Uterus (tissue), 4 donors: ENCODE measurements at places on chromosomes 2 and 18. TPM values are rescaled to one million over a fixed set of nuclear protein-coding genes. Genes with fewer than 3 reads are reported as not detected.

DNA sequence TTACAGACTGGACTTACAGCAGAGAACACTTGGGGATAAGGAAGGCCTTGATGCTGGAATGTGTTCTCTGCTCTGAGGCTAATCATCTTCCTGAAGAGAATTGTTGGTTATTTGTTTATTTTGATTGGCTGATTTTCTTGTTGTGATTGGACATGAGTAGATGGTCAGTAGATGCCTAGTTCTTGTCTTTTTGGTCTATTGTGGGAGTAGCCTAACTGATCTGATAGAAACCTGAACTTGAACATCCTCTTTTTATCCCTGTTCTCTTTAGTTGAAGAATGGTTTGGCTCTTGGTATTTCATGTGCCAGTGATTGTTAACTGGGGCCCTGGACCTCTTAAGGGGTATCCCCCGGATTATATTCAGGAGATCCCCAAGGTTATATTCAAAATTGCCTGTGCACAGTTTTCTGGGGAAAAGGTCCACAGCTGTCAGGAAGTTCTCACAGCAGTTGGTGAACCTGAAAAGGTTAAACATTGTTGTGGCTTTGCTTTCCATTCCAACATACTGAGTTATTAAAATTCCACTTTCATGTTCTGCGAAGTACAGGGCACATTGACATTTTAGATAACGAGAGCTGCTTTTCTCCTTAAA is 13.6 kb downstream of the TWSG1 start:
- H3K27me3 ChIP-seq = no peaks in the 10 kb centered on the region
- no peaks in the 10 kb centered on the region for H3K36me3 ChIP-seq
- no peak overlapping the region for H3K27ac ChIP-seq
- no peaks in the 10 kb centered on the region for H3K4me1 ChIP-seq
- no peak for DNase-seq

- H3K4me1 ChIP-seq = no peaks in the 10 kb centered on the region
- DNase-seq = no peak
- H3K27ac ChIP-seq = no peak overlapping the region
- H3K36me3 ChIP-seq = no peaks in the 10 kb centered on the region
- peaks cover 9% of the 10 kb centered on the region for H3K27me3 ChIP-seq
- no peak overlapping the region for H3K4me3 ChIP-seq
Observed at GRCh38 chr2:45172142-45172541, 162.9 kb upstream of the SIX2 start.

DNA sequence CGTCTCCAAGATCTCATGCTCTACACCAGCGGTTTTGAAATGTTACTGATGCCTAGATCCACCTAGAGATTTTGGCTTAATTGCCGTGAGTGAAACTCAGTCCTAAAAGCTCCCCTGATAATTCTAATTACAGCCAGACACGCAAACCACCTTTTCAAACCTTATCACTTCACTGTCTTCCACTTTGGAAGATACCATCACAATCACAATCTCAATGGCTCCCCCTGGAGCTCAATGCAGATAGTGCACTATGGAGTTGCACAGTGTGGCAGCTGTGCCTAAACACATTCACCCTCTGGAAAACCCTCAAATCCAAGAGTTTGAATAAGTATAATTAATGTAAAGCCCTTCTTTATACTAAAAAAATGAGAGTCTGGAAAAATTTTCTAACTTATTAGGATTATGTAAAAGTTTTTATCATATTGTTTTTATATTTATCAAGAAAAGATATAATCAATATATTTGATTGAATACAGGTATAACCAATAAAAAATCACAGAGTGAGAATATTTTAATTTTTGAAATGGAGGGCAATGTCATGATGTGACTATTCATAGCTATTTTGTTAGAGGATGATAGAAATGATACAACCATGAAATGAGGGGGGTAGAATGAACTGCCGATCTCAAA is 102.9 kb upstream of the SLC8A1 start:
- peak; percentile 65 for DNase-seq
- no peaks in the 10 kb centered on the region for H3K4me1 ChIP-seq
- H3K27ac ChIP-seq = no peak overlapping the region
- H3K36me3 ChIP-seq = no peaks in the 10 kb centered on the region
- no peak overlapping the region for H3K4me3 ChIP-seq

- no peaks in the 10 kb centered on the region for H3K4me1 ChIP-seq
- no peak overlapping the region for H3K4me3 ChIP-seq
- DNase-seq = no peak
- no peak overlapping the region for H3K27ac ChIP-seq
- H3K27me3 ChIP-seq = no peaks in the 10 kb centered on the region
Observed at GRCh38 chr2:18346874-18347273, 213.6 kb downstream of the RDH14 start.

- no peaks in the 10 kb centered on the region for H3K4me1 ChIP-seq
- no peaks in the 10 kb centered on the region for H3K36me3 ChIP-seq
- H3K27ac ChIP-seq = no peak overlapping the region
- H3K4me3 ChIP-seq = no peak overlapping the region
Observed at GRCh38 chr2:230984393-230985220, 11.3 kb upstream of the SPATA3 start.

DNA sequence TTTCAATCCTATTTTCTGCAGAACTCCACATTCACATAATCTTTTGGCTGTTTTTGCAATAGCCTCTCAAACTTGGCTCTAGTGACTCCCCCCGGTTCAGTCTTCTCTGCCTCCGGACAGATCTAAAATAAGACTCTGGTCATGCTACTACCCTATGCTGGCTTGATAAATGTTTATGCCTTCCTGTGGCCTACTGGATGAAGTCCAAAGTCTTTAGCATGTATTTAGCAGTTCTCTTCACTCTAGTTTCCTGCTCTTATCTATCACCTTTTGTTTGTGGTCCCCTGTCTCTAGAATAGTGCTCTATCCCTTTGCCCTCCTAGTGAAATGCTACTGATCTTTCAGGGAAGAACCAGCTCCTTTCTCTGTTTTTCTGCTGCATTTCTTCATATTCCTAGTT is 14.4 kb downstream of the ADCYAP1 start:
- H3K4me3 ChIP-seq = no peak overlapping the region
- H3K27me3 ChIP-seq = no peaks in the 10 kb centered on the region
- no peak for DNase-seq

- no peaks in the 10 kb centered on the region for H3K27me3 ChIP-seq
- no peak for DNase-seq
- H3K4me1 ChIP-seq = no peaks in the 10 kb centered on the region
- no peak overlapping the region for H3K27ac ChIP-seq
- H3K4me3 ChIP-seq = no peak overlapping the region
Observed at GRCh38 chr2:31277621-31278020, 43.7 kb downstream of the EHD3 start.

- no peaks in the 10 kb centered on the region for H3K4me1 ChIP-seq
- H3K36me3 ChIP-seq = no peaks in the 10 kb centered on the region
Observed at GRCh38 chr2:157469726-157470125, 25.8 kb upstream of the CYTIP start.

- DNase-seq = no peak
- no peak overlapping the region for H3K4me3 ChIP-seq
- H3K36me3 ChIP-seq = no peaks in the 10 kb centered on the region
- H3K4me1 ChIP-seq = no peaks in the 10 kb centered on the region
Observed at GRCh38 chr2:10897956-10898355, 13.8 kb upstream of the KCNF1 start.

DNA sequence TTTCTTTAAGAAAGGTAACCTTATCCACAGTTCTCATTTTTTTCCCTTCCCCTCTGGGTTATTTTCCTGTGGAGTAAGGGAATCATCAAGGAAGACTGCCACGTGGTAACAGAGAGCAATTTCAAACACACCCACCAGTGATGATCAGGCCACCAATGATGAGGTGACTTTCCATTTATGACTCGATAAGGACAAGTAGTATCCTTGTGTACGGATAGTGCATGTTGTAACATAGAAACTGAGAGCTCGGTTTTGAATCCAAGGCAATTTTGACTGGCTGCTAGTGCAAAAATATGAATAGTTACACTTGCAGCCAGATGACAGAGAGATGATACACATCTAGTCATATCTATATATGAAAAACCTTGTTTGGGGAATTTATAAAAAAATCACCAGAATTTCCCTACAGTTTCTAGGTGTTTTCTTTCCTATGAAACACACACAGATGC is 143.6 kb upstream of the TCF4 start:
- no peaks in the 10 kb centered on the region for H3K36me3 ChIP-seq
- no peak for DNase-seq
- no peaks in the 10 kb centered on the region for H3K4me1 ChIP-seq
- H3K27me3 ChIP-seq = no peaks in the 10 kb centered on the region
- no peak overlapping the region for H3K27ac ChIP-seq
- no peak overlapping the region for H3K4me3 ChIP-seq

GRCh38 chr2:36544638-36545338 is 53.2 kb downstream of the FEZ2 start:
- H3K4me3 ChIP-seq = no peak overlapping the region
- no peak overlapping the region for H3K27ac ChIP-seq
- no peaks in the 10 kb centered on the region for H3K27me3 ChIP-seq
- no peaks in the 10 kb centered on the region for H3K36me3 ChIP-seq
- DNase-seq = no peak
- H3K4me1 ChIP-seq = peaks cover 3% of the 10 kb centered on the region

DNA sequence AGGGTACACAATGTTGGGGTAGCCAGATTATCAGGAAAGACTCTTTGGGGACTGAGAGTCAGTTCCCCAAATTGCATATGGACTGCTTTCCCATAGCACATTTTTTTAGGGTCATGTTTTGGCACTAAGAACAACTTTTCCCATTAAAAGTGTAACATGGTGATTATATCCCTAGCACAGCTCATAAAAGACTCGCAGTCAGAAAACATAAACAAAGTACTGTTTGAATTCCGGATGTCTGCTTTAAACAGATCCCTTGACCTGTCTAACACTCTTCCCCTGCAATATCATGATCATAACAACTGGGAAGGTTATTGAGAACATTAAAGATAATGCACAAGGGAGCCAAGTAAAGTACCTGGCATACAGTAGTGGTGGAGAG is 262.2 kb downstream of the ASXL3 start:
- H3K27me3 ChIP-seq = no peaks in the 10 kb centered on the region
- H3K27ac ChIP-seq = no peak overlapping the region
- no peaks in the 10 kb centered on the region for H3K36me3 ChIP-seq
- H3K4me1 ChIP-seq = no peaks in the 10 kb centered on the region

- H3K4me3 ChIP-seq = no peak overlapping the region
- DNase-seq = no peak
- no peaks in the 10 kb centered on the region for H3K27me3 ChIP-seq
- H3K27ac ChIP-seq = no peak overlapping the region
- H3K36me3 ChIP-seq = no peaks in the 10 kb centered on the region
Observed at GRCh38 chr2:232999354-232999753, 13.7 kb downstream of the NGEF start.

- H3K4me1 ChIP-seq = no peaks in the 10 kb centered on the region
- no peak overlapping the region for H3K4me3 ChIP-seq
- H3K27me3 ChIP-seq = no peaks in the 10 kb centered on the region
- no peaks in the 10 kb centered on the region for H3K36me3 ChIP-seq
- no peak overlapping the region for H3K27ac ChIP-seq
Observed at GRCh38 chr18:48053881-48054816, 123.7 kb upstream of the SMAD2 start.

DNA sequence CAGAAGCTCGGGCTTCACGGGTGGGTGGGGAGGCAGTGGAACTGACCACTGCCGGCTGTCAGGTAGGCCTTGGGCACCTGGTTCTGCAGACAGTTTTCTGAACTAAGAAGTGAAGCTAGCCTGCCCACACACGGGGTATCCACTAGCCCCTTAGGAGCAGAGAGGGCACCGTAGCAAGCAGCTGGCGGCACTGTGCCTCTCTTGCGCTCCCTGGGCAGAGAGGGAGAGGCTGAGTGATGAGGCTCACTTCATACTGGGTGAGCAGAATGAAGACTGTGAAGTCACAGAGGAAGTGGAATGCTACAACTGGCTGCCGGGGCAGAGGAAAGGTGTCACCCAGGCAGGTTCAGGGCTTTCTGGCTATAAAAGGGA is 753 bp downstream of the ITPRIPL1 start:
- H3K4me1 ChIP-seq = no peaks in the 10 kb centered on the region
- H3K27ac ChIP-seq = no peak overlapping the region
- no peak overlapping the region for H3K4me3 ChIP-seq
- no peaks in the 10 kb centered on the region for H3K36me3 ChIP-seq
- H3K27me3 ChIP-seq = peaks cover 2% of the 10 kb centered on the region
- DNase-seq = no peak

GRCh38 chr18:11324956-11325882 is 175.8 kb upstream of the PIEZO2 start:
- DNase-seq = no peak
- H3K4me3 ChIP-seq = no peak overlapping the region
- H3K27me3 ChIP-seq = no peaks in the 10 kb centered on the region
- H3K4me1 ChIP-seq = no peaks in the 10 kb centered on the region
- no peaks in the 10 kb centered on the region for H3K36me3 ChIP-seq

DNA sequence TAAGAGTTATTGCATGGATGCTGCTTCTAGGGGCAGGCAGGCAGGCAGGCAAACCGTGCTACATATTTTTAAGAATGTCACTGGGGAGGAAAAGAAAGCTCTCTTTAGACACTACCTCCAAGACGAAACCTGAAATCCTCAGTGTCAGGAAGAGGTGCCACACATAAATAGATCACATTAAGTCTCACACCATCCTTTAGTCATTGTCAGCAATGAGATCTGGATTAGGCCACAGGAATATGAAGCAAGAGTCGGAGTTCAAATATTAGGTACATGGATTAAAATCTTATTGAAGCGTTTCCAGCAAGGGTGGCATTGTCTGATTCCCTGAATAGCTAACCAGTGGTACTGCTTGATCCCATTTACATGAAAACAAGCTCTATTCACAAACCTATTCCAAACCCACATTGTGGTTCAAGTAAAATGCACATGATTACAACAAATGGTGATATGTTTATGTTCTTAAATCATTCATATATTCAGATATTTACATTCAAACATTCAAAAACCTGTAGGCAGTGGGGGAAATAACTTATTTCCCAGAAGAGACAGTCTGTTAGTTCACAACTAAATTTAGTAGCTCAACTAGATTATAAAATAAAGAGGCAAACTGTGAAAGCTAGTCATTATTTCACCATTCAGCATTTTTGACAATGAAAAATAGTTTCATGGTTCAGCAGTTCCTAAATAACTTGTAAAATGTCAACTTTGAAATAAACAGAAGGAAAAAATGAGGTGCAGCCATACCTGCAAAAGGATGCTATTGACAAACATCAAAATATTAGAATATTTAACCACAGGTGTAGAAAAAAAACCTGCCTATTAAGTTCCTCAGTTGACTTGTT is 195.4 kb upstream of the SIX3 start:
- H3K4me1 ChIP-seq = no peaks in the 10 kb centered on the region
- no peak for DNase-seq
- H3K4me3 ChIP-seq = no peak overlapping the region
- H3K27ac ChIP-seq = no peak overlapping the region

SALL3 gene
- total RNA-seq = not detected

SEPTIN10 gene
- total RNA-seq = 181 TPM

NT5C1B gene
- total RNA-seq = not detected

FAP gene
- 30.6 TPM for total RNA-seq

ESPNL gene
- total RNA-seq = 0.34 TPM

USP34 gene
- 93.8 TPM for total RNA-seq

STPG4 gene
- not detected for total RNA-seq

MAP3K19 gene
- total RNA-seq = 2.1 TPM

AFF3 gene
- total RNA-seq = 8.5 TPM
